Ascending aorta (tissue), 2 donors: ENCODE measurements at places on chromosomes 1 and 21. TPM values are rescaled to one million over a fixed set of nuclear protein-coding genes. Genes with fewer than 3 reads are reported as not detected.

The RAB42 gene
- not detected for total RNA-seq

The ATAD3C gene
- not detected for total RNA-seq

The SMPDL3B gene
- total RNA-seq: not detected

The ANKRD35 gene
- total RNA-seq: 19.9 TPM

The PIGR gene
- 0.53 TPM for total RNA-seq
